Aorta (tissue), 5 donors: ENCODE measurements at places on chromosomes 12 and 14. TPM values are rescaled to one million over a fixed set of nuclear protein-coding genes. Genes with fewer than 3 reads are reported as not detected.

NPFF gene
- total RNA-seq: not detected

KCNH3 gene
- 1.7 TPM for total RNA-seq

GPR132 gene
- total RNA-seq: 5.0 TPM

FGD6 gene
- total RNA-seq: 8.9 TPM

CEBPE gene
- 0.29 TPM for total RNA-seq

KERA gene
- not detected for total RNA-seq

ARHGEF25 gene
- total RNA-seq: 73.0 TPM

CLEC4D gene
- total RNA-seq: 1.4 TPM

ASCL1 gene
- not detected for total RNA-seq

SERPINA10 gene
- total RNA-seq: not detected

DNA sequence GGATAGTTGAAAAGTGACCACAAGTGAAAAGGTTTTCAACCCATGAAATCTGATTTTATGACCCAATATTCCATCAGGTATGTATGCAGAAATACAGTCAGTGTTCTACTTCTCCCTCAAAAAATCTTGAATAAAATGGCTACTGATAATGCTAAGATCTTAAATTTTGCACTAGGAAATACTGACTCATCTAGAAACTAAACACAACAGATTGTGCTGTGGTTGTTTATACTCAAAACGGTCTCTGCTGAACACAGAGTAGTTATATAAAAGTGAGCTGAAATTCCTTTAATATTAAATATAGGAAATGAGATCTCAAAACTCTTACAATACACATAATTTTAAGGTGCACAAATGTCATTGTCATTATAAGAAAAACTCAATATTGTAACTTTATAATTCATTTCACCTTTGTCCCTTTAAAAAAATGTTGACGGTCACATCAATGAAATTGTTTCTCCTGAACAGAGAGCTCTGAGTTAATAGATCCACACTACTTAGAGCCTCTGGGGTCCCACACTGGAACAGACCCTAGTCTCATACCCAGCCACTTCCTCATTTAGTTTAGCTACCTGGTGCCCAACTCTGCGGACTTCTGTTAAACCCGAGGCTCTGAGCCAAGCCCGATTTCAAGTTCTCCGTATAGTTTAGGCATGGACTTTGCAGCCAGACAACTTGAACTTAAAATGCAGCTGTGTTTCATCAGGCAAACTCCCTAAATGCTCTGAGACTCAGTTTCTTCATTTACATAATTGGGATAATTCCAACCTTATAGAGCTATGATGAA, 9.3 kb downstream of the COCH start:
- DNase-seq: no peak
- H3K27ac ChIP-seq: no peak overlapping the region
- H3K27me3 ChIP-seq: no peaks in the 10 kb centered on the region
- no peaks in the 10 kb centered on the region for H3K4me1 ChIP-seq

GRCh38 chr12:48780381-48781025, 8.4 kb downstream of the ADCY6 start:
- no peaks in the 10 kb centered on the region for H3K36me3 ChIP-seq
- no peaks in the 10 kb centered on the region for H3K27me3 ChIP-seq
- H3K27ac ChIP-seq: peak overlapping the region; percentile 75
- H3K4me1 ChIP-seq: no peaks in the 10 kb centered on the region

DNA sequence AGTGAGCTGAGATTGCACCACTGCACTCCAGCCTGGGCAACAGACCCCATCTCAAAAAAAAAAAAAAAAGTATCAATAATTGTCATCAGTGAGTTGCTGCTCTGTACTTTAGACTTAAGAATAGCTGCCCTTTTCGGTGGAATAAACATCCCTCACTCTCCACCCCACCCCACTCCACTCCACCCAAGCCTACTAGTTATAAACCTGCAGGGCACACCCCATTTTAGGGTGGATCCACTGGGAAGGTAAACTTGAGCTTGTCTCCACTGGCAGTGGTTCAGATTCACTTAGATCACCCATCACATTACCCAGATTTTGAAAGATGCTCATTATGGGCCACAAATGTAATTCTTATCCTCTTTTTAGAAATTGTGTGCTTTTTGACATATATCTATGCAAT, 106.4 kb downstream of the GPR135 start:
- peaks cover 14% of the 10 kb centered on the region for H3K4me1 ChIP-seq
- H3K27ac ChIP-seq: no peak overlapping the region
- H3K4me3 ChIP-seq: no peak overlapping the region
- no peaks in the 10 kb centered on the region for H3K27me3 ChIP-seq
- peaks cover 7% of the 10 kb centered on the region for H3K36me3 ChIP-seq

DNA sequence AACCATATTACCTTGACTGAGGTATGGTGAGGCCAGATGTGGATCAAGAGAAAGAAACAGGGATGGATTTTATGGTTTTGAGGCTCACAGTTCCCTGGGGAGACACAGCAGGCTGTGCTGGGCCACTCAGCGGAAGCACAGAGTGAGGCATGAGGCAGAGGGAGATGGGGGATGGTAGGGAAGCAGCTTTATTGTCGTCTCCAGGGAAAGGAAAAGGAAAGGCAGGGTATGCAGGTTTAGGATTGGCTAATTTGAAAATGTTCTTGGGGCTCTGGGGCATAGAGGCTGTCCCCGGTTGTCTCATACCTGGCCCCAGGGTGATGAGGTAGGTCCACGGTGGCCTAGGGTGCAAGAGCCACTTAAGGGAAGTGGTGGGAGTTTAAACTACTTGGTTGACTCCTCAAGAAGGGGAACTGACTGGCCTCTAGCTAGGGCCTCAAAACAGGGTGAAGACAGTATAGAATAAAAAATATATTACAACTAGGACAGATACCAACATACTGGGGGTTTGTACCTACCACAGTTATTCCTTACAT, 322.8 kb downstream of the RGS6 start:
- no peak for DNase-seq
- H3K36me3 ChIP-seq: no peaks in the 10 kb centered on the region
- H3K4me1 ChIP-seq: no peaks in the 10 kb centered on the region
- H3K27me3 ChIP-seq: no peaks in the 10 kb centered on the region
- H3K4me3 ChIP-seq: no peak overlapping the region
- no peak overlapping the region for H3K27ac ChIP-seq

GRCh38 chr14:23610815-23611289, 25.3 kb upstream of the DHRS2 start:
- DNase-seq: no peak
- H3K27me3 ChIP-seq: no peaks in the 10 kb centered on the region
- H3K27ac ChIP-seq: no peak overlapping the region
- H3K4me1 ChIP-seq: no peaks in the 10 kb centered on the region

DNA sequence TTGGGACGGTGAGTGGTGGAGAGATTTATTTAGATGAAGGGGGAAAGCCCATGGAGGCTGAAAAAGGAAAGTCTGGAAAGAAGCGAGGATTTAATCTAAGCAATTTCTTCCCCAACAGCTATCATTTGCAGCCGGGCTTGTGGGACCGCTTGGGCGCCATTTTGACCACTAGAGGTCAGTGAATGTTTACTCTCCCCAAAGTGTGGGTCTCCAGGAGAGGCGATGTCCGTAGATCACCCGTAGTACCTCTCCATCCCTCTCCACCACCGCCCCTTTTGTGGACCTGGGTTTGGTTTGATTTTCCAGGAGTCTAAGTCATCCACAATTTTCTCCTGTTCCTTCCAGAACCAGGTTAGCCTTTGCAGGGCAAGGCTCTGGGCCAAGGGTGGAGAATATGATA, 91.2 kb upstream of the PARP11 start:
- no peaks in the 10 kb centered on the region for H3K36me3 ChIP-seq
- no peaks in the 10 kb centered on the region for H3K27me3 ChIP-seq
- no peak for DNase-seq

- H3K36me3 ChIP-seq: no peaks in the 10 kb centered on the region
- H3K27me3 ChIP-seq: no peaks in the 10 kb centered on the region
- no peak for DNase-seq
- no peak overlapping the region for H3K4me3 ChIP-seq
- H3K4me1 ChIP-seq: no peaks in the 10 kb centered on the region
These were observed 40.0 kb upstream of the PNMA1 start for GRCh38 chr14:73753887-73754795.

- H3K4me3 ChIP-seq: no peak overlapping the region
- H3K27ac ChIP-seq: no peak overlapping the region
- H3K36me3 ChIP-seq: no peaks in the 10 kb centered on the region
- DNase-seq: no peak
These were observed 24.0 kb upstream of the DIO3 start for GRCh38 chr14:101537286-101537685.

- no peak for DNase-seq
- no peak overlapping the region for H3K4me3 ChIP-seq
- H3K36me3 ChIP-seq: no peaks in the 10 kb centered on the region
- no peaks in the 10 kb centered on the region for H3K4me1 ChIP-seq
- H3K27me3 ChIP-seq: no peaks in the 10 kb centered on the region
- H3K27ac ChIP-seq: no peak overlapping the region
These were observed 407.0 kb upstream of the MGAT4C start for GRCh38 chr12:86663173-86663572.

- H3K4me3 ChIP-seq: no peak overlapping the region
- no peaks in the 10 kb centered on the region for H3K27me3 ChIP-seq
- no peak for DNase-seq
- peaks cover 2% of the 10 kb centered on the region for H3K36me3 ChIP-seq
- no peak overlapping the region for H3K27ac ChIP-seq
These were observed 10.3 kb downstream of the LYSET start for GRCh38 chr14:93195316-93195999.

GRCh38 chr12:104707194-104707593, 250.4 kb downstream of the CHST11 start:
- DNase-seq: peak; percentile 41
- H3K4me3 ChIP-seq: no peak overlapping the region
- no peaks in the 10 kb centered on the region for H3K27me3 ChIP-seq
- no peaks in the 10 kb centered on the region for H3K36me3 ChIP-seq
- H3K4me1 ChIP-seq: no peaks in the 10 kb centered on the region

GRCh38 chr14:72577521-72577920, 316.4 kb downstream of the DPF3 start:
- no peak overlapping the region for H3K4me3 ChIP-seq
- no peaks in the 10 kb centered on the region for H3K4me1 ChIP-seq
- H3K36me3 ChIP-seq: no peaks in the 10 kb centered on the region

- no peak overlapping the region for H3K27ac ChIP-seq
- H3K4me1 ChIP-seq: no peaks in the 10 kb centered on the region
- H3K27me3 ChIP-seq: no peaks in the 10 kb centered on the region
These were observed 870.2 kb upstream of the TMEM132C start for GRCh38 chr12:127396734-127397133.

DNA sequence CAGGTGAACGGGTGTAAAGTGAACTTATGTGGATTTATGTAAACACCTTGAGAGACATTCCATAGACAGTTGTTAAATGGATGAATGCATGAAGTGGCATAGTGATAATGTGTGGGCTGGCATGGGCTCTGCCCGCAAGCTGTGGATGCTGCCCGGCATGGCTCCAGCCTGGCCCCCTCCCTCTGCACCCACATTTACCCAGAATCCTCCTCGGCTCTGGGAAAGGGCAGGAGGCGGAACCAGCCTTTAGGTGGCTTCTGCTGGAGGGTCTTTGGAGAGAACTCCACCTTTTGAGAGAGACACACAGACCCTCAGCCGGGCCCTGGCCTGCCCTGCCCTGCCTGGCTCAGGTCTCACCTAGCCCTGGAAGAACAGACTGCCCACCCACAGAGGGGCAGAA, 18.7 kb downstream of the RASAL1 start:
- no peak overlapping the region for H3K27ac ChIP-seq
- H3K4me1 ChIP-seq: no peaks in the 10 kb centered on the region
- H3K36me3 ChIP-seq: no peaks in the 10 kb centered on the region
- no peak for DNase-seq

DNA sequence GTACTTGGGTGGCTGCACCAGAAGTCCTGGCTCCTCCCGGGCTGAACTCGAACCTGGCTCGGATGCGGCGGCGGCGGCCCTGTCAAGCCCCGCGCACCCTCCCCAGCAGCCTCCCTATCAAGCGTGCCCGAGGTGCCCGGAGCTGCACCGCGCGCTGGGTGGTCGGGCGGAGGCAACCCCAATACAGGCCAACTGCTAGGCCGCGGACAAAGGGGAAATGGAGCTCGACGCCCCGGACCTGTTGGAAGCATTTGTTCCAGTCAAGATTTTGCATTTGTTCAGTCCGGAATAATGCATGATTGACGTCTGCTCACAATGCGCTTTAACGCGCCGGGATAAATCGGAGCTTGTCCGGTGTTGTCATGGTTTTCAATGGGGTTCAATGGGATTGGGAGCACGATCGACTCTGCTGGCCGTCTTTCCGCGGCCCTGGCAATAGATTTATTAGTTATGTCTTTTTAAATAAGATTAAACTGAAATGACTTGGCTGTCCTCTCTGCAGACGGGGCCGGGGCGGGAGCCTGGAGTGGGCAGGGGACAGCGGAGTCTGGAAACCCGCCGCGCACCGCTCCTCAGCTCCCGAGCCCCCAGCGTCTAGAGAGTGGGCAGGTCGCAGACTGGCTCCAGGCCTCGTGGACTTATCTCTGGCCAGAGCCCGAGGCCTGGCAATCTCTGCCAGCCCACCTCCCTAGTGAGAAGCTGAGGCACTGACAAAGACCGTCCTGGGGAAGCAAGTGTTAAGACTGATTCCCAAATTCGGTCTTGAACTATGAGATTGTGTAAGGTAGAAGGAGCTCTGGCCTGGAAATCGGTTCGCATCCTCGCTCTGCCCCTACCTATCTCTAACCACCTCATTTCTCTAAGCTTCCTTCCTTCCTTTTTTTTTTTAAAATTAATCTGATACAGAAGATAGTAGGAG, 1.7 kb upstream of the NKX2-8 start:
- no peaks in the 10 kb centered on the region for H3K4me1 ChIP-seq
- no peaks in the 10 kb centered on the region for H3K27me3 ChIP-seq
- no peak overlapping the region for H3K4me3 ChIP-seq
- H3K27ac ChIP-seq: no peak overlapping the region
- H3K36me3 ChIP-seq: no peaks in the 10 kb centered on the region
